ENCODE measurements at places on chromosomes 4 and X. TPM values are rescaled to one million over a fixed set of nuclear protein-coding genes. Genes with fewer than 3 reads are reported as not detected.

GRCh38 chr4:7697343-7697742 lies 242.3 kb downstream of the AFAP1 start:
- no peak for DNase-seq

DNA sequence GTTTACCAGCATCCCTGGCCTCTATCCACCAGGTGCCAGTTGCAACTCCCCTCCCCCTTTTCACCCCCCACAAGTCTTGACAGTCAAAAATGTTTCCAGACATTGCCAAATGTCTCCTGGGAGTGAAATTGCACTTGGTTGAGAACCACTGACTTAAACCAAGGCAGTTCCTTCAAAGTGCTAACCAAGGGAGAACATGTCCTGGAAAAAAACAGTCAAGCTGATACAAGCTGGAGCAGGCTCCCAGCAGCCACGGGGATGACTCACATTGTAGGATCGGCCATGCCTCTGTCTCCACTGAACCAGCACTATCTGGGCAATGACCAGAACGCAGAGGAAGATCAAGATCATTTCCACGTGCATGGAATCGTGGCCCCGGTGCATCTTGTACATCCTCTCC lies 11.4 kb downstream of the RNF175 start:
- DNase-seq: peak; percentile 52

GRCh38 chr4:125198916-125199315 lies 115.8 kb upstream of the FAT4 start:
- no peak for DNase-seq

DNA sequence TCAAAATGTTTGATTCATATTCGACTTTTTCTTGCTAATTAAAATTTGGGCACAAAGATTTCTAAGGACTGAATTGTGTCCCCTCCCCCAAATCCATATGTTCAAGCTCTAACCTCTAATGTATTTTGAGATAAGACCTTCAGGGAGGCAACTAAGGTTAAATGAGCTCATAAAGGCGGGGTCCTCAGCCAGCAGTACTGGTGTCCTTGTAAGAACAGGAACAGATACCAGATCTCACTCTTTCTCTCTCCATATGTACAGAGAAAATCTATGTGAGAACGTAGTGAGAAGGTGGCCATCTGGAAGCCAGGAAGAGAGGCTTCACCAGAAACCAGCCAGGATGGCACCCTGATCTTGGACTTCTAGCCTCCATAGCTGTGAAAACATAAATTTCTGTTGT lies 116.9 kb downstream of the VEGFC start:
- no peak for DNase-seq

GRCh38 chrX:71095033-71095432 lies 618 bp upstream of the FOXO4 start:
- no peak for DNase-seq

DNA sequence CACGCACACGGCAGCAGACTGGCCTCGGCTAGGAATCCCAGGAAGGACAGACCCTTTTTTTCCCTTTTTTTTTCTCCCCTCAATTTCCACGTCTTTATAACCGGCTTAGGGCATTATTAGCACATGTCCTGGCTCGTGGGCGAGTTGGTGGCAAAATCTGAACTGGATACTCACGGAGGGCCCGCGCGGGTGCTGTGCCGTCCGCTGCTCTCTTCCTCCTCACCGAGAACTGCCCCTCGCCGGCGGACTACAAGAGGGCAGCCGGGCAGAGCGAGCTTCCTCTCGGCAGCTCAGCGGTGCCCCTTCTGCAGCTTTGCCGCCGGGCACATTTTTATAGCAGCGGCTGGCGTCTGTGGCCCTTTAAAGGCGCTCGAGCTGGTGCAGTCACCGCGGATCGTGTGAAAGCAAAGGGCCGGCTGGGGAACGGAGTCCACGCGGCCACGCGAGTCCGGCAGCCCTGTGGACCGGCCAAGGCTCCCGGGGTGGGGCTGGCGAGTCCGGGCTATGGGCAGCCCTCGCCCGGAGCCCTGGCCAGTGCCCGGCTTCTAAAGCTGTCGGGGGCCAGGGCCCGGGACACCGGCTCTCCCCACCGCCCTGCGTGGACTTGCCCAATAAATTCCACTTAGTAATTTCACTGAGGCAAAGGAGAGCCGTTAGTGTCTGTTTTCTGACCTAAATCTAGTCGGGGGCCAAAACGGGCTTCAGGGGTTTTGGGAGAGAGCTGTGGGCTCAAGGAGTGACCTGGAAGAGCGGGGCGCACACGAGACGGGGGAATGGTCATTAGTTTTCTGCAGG lies 1.3 kb upstream of the CITED1 start:
- peak; percentile 58 for DNase-seq

DNA sequence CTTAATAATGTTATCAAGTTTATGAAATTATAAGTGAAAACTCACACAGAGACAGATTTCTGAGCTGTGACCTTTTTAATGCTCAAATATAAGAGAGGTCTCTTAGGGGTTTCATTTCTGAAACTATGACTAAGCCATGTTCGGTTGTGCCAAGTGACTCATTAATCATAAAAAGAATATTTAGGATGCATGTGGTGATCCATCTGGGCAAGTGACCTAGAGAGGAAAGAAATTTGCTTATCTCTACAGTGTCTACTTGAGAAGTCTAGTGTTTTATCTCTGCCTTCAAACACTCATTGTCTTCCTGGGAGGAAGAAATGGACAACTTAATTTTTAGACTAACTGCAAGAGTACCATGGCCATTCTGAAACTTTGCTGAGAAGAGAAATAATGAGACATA lies 545.3 kb upstream of the GRID2 start:
- DNase-seq: no peak

- DNase-seq: no peak
These were observed 71.8 kb upstream of the GPR34 start for GRCh38 chrX:41616935-41617334.

DNA sequence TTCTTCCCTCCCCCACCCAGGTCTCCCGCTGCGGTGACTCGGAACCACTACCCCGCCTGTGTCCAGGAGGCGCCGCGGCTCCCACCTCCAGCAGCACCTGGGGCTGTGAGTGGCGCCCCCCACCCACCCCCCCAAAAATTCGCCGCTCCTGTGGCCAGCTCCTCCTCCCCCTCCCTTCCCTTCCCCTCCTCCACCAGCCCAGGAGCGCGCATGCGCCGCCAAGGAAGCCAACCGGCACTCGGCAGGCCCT lies 278 bp downstream of the CLOCK start:
- no peak for DNase-seq

- DNase-seq: no peak
These were observed 118.8 kb downstream of the FAM13A start for GRCh38 chr4:88938138-88938537.

DNA sequence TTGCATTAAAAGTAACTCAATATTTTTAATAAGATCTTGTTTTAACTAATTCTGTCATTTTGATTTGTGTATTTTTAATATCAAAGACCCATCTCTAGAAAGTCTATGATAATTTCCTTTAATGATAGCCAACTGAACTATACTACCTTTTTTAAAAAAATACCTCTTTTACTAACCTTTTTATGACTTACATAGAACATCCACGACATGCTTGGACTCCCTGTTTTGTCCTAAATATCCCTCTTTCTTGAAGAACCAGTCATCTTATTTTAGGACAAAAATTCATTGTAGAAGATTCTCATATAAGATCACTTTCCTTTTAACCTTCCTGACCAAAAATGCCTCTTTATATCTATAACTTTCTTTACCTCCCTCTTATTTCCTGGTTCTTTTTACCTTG lies 76.8 kb upstream of the GC start:
- DNase-seq: no peak

GRCh38 chr4:165133150-165133549 lies 20.5 kb upstream of the TMEM192 start:
- no peak for DNase-seq

- DNase-seq: peak; percentile 65
These were observed 1.5 kb downstream of the KLF8 start for GRCh38 chrX:56233682-56234081.

- no peak for DNase-seq
These were observed 9.7 kb downstream of the JADE1 start for GRCh38 chr4:128819082-128819742.

DNA sequence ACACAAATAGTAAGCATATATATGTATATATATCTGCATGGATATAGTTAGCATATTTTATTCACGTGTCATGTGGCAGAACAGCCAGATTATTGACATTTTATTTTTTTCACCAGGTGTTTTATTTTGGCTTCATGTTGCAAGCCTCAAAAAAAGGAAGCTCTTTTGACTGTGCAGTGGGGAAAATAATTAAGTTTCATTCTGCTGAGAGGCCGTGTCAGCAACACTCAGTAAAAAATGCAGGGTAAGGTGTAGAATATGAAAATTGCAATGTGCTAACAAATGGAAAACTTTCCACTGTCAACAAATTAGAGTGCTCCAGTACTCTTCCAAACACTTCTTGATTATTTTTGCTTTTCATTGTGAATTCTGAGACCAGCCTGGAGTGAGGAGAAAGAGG lies 511.5 kb downstream of the GLUD2 start:
- no peak for DNase-seq

- no peak for DNase-seq
These were observed 836.8 kb upstream of the LCORL start for GRCh38 chr4:18858229-18858922.

DNA sequence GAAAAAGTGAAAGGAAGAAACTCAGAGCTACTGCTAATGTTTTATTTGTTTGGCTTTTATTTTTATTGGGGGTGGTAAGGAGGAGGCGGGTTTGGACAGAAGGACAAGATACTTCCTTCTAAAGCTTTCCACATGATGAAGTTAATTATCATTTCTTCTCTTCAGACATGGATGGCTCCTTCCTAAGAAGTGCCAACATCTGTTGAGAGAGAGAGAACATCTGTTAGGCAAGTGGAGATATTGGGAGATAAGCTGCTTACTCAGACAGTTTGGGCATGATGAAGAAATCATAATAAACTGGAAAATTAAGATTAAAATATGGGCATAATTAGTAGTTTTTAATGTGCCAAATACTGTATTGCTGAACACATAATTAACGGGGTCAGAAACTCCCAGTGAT lies 535.7 kb upstream of the INTU start:
- DNase-seq: no peak

DNA sequence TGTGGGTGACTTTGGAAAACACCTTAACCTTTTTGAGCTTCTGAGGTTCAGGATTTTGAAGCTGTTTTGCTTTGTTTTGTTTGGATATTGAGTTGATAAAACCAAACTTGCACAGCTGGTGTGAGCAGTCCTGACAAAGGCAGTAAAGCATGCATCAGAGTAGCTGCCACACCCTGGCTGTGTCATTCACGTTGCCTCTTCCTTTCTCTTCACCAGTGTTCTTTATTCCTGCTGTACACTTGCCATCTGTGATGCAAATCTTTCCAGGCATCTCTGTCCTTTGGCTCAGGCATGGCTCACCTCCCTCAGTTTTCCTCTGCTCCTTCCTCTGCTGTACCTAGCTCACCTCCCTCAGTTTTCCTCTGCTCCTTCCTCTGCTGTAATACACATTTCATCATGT lies 1850.2 kb upstream of the AGA start:
- no peak for DNase-seq

The MORF4L2 gene
- 248 TPM for total RNA-seq

The TECRL gene
- total RNA-seq: 748 TPM

The SPANXN4 gene
- not detected for total RNA-seq

The SLC6A8 gene
- 107 TPM for total RNA-seq

The RTL9 gene
- 0.63 TPM for total RNA-seq

The TMPRSS11A gene
- total RNA-seq: not detected

The AVPR2 gene
- total RNA-seq: 3.7 TPM

The WDFY3 gene
- 47.8 TPM for total RNA-seq

The VSIG4 gene
- 76.3 TPM for total RNA-seq

Data from left cardiac atrium (tissue), 4 donors.